Choroid plexus epithelial cell (primary cell): ENCODE measurements at places on chromosomes 11 and 22.
A peak's percentile ranks its signal among the peaks of the same experiment; 100 is the strongest.

GRCh38 chr11:124193221-124194010, 10.3 kb downstream of the OR10D3 start:
- DNase-seq, result no peak

GRCh38 chr11:57458410-57459163, 1.7 kb upstream of the RTN4RL2 start:
- no peak for DNase-seq

- DNase-seq, result no peak
These were observed at the start of gene GAL3ST1 for GRCh38 chr22:30574095-30574981. Gene GAL3ST1 (minus strand): TSS chr22:30574665. CDS start chr22:30557392, 17,273 bp downstream.

DNA sequence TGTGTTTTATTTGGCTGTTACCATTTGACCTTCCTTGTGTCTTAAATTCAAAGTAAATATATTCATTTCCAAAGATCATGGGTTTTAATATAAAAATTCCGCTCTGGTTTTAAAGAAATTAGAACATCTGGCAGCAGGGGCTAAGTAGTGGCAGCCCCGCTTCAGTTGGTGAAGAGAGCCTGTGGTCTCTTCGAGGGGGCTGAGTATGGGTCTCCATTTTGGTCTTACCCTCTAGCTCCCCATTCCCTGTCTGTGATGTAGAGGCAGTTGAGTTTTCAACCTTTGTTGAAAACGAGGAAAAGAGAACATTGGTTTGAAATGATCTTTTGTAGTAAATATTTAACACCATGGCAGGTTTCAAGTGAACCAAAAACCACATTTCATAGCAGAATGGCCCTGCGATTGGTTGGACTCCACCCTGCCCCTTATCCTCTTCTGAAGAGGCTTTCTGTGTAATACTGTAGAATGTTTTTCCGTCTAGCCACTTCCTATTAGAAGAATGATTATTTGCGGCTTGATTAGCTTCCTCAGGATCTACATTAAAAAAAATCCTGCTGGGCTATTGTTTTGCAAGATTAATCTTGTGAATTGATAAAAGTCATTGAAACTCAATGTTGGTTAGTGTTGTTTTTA, 17.7 kb downstream of the APLP2 start:
- peak; percentile 9 for DNase-seq

GRCh38 chr11:60860943-60861342, 5.2 kb upstream of the PTGDR2 start:
- DNase-seq, result peak; percentile 87

- DNase-seq, result no peak
These were observed 30.9 kb upstream of the PDE3B start for GRCh38 chr11:14612694-14613093.

GRCh38 chr11:61555051-61555969, 25.6 kb downstream of the SYT7 start:
- DNase-seq, result no peak

DNA sequence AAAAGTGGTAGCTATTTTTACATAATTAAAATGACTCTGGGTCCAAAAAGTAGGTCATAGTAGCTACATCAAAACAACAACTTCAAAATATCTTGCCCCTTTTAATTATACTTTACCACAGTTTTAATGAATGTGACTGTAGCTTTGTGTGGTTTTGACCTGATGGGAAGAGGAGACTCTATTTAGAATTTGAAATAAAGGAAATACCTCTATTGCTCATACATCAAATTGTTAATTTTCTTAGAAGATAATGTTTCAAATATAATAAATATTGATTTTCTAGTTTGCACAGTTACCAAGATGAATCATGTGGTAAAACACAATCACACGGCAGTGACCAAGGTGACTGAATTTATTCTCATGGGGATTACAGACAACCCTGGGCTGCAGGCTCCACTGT, at the start of gene OR8K1:
OR8K1 (plus strand) TSS at position 301 of the 400 bp plus-strand sequence; CDS start at position 301, 0 bp downstream.
- DNase-seq, result no peak

- no peak for DNase-seq
These were observed 122.7 kb downstream of the RBFOX2 start for GRCh38 chr22:35905894-35906293.
